Fibroblast of the aortic adventitia (primary cell): ENCODE measurements at places on chromosomes 5 and 9.

DNA sequence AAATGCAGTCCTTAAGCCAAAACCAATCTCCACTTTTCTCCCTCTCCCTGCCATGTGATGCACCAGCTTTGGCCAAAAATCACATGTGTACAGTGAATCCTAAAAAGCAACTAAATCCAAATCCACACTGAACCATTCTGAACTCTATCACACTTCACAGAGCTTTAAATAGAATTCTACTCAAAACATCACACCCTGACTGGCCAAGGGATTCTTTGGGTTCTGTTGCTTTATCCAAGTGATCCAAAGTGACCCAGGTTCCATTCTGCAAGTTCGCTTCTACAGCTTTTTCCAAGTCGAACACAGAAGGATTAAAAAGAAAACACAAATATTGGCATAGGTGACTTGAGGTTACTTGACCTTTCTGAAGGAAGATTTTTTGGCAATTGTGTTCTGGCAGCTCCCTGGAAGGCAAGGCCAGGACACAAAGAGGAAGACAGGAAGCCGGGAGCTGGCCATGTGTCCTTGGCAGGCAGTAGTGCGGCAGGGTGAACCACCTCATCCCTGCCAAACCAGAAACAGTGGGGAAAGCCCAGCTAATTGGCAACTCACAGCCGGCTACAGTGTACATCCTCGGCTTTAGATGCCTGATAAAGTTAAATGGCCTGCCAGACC is 115.0 kb downstream of the NFIB start:
- peak; percentile 84 for DNase-seq

DNA sequence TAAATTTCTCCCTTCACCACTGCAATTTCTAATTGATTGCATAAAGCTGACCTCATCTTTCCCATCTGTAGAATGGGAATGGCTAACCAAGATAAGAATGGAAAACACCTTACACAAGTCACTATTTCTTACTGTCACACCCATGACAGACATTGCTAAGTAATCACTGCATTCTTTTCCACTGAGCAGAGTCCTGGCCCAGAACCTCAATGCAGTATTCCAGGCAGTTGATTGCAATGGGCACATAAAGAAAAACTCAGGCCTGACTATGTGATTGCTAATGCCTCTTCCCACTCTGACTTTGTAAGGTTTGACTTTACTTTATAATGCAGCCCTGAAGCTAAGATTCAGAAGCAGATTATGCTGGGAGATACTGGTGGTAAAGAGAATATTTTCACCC is 29.3 kb downstream of the TRIM32 start:
- DNase-seq: peak; percentile 19

GRCh38 chr5:135707302-135707701 is 127.2 kb upstream of the SLC25A48 start:
- DNase-seq: no peak

- DNase-seq: no peak
Observed at GRCh38 chr5:166367391-166367790, 1924.1 kb upstream of the WWC1 start.

GRCh38 chr5:159189310-159189709 is 20.0 kb downstream of the RNF145 start:
- DNase-seq: peak; percentile 69

DNA sequence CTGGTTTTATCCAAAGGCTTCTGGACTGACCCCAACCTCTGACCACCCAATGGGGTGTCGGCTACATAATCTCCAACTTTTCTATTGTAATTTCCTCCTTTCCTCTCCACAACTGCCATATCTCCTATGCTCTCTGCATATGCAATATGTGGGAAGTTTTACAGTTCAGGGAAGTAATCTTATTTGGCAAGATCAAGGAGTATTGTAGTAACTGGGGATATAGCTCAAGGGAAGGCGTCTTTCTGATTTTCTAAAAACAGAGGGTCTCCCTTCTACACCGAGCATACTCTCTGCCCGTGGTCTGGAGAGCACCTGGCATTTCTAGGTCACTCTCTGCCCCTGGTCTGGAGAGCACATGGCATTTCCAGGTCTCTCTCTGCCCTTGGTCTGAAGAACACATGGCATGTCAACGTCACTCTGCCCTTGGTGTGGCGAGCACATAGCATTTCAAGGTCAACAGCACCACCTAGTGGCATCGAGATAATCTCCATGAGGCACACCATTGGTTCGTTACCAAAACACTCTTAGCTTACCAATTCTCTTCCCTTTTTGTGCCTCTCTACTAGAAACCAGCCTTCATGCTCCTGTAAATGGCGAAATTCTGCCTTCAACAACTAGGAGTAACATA is 616.4 kb upstream of the NUDT12 start:
- DNase-seq: peak; percentile 70

GRCh38 chr5:95940758-95941682 is 20.6 kb downstream of the ELL2 start:
- DNase-seq: no peak

DNA sequence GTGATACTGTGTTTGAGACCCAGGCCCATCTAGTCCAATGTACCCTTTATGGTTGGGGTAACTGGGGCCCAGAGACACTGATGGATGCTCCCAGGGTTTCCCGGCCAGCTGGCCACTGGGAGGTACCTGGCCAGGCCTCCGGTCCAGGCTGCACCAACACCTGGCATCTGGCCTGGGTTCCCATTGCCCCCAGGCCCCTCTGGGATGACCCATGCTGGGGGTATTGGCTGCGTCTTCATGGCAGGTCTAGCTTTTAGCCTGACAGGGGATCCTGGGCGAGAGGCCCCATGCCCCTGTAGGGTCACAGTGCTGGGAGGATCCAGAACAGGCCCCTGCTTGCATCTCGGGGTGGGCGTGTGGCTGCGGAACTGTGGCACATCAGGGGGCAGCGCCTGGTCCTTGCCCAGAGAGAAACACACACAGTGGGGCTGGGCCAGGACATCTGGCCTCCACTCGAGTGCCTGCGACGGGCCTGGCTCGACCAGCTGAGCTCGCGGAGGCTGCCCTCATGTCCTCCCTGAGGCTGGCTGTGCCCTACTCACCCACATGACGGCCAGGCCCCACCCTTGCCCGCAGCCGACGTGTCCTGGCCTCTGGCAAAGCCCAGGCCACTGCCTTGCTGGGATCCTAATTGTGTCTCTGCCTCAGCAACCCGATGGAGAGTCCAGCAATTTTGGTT is 21.5 kb upstream of the COL5A1 start:
- no peak for DNase-seq

DNA sequence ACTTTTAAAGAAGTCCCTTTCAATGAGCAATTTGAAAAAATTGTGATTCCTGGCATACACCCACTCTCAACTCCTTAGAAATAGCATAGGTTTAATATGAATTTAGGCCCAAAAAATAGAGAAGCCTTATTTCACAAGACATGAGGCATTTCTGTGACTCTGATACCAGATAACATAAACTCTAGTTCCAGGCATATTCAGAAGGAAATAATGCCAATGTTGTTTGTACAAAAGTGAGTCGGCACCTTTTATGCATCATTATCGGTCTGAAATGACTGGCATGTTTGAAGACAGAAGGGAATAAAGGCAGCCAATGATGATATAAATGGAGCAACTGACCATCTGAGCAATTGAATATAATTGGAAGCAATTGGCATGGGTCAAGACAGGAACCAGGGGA is 19.4 kb upstream of the RECK start:
- DNase-seq: peak; percentile 39

DNA sequence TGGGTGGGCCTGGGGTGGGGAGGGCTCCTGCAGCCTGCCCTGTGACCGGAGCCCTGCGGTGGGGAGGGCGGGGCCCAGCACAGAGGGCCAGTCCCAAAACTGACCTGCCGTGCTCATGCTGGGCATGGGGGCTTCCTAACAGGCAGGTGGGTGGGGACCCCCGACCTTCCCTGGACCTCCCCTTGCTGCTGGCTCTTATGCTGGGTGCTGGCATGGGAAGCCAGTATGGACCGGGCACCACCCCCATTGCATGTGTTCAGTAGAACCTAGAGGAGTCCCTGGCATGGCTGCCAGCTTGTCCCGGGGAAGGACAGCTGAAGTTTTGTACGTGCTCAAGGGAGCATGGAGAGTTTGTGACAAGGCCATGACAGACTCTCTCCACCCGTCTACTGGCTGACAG is 37.1 kb downstream of the WNK2 start:
- DNase-seq: no peak

DNA sequence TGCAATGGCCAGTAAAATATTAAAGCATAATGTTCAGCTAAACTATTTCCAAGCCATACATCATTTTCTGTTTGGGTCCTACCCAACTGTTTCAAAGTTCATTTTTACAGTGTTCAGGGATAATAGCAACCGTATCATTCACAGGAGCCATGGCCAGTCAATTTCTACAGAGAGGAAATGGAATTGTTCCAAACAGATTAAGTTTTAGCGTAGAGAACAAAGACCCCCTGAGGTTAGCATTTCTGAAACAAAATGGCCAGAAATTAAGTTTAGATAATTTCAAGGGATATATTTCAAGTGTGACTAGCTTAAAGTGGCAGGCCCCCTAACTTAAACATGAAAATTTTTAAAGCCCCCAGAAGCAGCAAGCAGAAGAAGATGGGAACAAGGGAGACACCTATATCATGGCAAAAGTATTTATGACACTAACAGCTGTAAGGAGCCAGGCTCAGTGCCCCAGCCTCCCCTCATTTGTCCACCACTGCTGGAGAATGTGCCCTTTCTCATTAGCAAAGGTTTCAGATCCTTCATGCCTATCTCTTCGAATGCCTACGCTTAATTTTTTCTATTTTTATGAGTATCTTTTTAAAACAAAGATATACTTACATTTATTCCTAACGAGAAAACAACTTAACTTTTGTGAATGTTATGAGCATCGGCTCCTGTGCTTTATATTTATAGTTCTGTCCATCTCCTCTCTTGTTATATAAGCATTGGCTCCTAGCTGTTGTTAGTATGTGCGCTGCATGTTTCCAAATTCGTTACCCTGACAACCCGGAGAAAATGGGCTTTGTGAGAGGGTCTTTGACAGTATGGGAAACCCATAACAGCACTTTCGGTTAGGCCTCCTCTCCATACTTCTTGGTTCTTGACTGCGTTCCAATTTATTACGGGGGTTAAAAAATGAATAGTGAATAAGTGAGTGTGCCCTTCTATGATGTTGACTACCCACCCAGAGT is 116.3 kb downstream of the MED27 start:
- no peak for DNase-seq

DNA sequence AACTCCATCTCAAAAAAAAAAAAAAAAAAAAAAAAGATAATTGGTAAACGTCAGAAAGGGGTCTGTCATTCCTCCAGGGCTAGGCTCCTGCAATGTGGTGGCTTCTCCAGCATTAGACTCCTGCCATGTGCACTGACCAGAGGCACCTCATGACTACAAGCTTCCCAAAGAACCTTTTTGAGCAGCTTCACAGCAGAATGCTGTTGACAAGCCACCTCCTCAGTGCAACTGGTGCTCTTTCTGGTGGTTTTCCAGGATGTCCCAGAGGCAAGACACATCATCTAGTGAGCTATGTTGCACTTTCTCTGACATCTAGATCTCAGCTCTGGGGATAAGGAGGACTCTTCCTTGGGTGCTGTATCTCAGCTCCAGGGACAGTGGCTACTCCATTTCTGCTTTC is 11.6 kb downstream of the RPL37 start:
- DNase-seq: no peak

DNA sequence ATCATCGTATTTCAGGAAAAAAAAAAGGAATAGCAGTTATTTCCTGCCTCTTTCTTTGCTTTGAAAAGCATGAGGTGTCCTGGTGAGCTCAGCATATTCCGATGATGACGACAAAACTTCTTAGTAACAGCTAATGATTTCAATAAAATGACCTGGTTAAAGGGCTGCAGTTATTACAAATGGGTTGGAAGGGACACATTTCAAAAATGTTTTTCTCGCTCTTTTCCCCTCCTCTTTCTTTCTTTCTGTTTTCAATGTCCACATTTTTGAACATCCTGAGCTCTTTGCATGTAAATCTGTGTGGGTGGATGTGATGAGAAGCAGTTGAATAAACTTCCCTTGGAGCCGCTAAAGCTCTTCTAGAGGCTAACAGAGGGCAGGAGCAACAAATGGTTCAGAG is 186.8 kb upstream of the SLC27A6 start:
- DNase-seq: no peak

DNA sequence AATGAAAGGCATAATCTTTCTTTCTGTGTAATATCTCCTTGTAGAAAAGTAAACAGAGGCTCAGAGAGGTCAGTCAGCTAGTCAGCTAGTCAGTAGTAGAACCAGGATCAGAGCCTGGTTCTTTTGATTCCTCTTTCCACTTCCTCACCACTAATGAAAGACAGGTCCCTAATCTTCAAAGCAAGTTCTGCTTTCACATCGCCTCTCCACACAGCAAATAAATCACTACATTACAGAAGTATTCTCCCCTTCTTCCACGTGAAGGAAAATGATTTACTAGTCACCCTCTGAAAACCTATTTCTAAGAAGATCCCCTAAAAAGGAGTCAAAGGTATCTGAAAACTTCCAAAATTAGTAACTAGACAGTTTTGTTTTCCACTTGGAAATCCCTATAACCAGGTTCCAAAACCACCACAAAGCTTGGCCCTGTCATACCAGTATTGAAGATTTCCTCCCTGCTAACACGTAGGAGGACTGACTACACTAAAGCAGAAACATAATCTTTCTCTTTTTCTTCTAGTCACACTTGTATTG is 140.5 kb upstream of the TARS1 start:
- peak; percentile 84 for DNase-seq

- no peak for DNase-seq
Observed at GRCh38 chr5:35246411-35246810, 16.1 kb upstream of the PRLR start.

- DNase-seq: no peak
Observed at GRCh38 chr5:62268792-62269191, 37.2 kb upstream of the KIF2A start.

DNA sequence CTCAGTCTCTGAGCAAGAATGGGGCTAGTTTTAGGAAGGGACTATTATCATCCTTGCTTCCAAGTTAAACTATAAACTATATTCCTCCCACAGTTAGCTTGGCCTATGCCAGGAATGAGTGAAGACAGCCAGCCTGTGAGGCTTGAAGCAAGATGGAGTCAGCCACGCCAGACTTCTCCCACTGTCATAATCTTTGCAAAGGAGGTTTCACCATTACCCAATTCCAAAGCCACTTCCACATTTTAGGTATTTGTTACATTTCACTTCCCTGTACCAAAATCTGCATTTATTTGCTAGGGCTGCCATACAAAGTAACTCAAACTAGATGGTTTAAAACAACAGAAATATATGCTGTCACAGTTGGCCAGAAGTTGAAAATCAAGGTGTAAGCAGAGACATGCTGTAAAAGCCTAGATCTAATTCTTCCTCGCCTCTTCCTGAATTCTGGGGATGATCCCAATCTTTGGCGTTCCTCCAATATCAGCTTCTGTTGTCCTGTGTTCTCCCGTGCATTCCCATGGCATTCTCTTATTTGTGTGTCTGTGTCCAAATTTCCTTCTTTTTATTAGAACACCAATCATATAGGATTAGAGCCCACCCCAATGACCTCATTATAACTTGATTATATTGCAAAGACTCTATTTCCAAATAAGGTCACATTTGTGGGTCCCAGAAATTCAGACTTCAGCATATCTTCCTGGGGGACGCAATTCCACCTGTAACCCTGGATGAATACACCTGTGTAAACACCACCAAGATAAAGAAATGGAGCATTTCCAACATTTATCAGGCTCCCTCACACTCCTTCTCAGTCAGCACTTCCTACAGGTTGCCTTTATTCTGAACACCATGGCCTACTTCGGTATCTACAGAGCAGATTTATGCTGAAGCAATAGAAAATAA is 126.8 kb downstream of the GCNT1 start:
- no peak for DNase-seq
